ENCODE measurements at places on chromosomes 2 and 18. TPM values are rescaled to one million over a fixed set of nuclear protein-coding genes. Genes with fewer than 3 reads are reported as not detected.

DNA sequence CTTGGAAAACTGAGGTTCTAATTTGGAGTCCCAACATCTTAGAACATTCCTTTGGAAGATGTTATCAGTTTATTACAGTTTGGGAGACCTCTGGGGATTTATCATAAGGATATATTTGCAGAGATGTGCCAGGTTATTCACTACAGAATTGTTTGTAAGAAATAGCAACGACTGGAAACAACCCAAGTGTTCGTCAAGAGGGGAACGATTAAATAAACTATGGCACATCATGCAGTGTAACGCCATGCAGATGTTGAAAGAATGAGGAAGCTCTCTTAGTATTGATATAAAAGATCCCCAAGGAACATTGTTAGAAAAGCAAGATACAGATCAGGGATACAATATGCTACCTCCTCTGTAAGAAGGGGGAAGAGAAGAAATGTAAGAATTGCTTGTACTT, 210.6 kb downstream of the TMEM247 start:
- DNase-seq, result no peak

DNA sequence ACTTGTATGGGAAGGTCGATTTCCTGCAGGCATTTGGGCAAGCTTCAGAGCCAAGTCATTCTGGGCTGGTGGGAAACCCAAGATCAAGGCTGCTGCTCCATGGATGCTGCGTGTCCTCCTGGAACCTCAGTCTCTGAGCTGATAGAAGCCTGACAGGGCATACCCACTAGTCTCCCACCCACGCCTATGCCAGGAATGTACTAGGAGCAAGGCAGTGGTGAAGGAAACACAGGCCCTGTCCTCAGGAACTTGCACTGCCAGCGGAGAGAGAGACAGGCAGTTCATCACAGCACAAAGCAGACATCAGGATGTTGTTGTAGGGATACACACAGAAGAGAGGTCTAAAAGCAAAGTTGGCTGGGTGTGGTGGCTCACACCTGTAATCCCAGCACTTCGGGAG, 84.2 kb downstream of the PLB1 start:
- no peak for DNase-seq

DNA sequence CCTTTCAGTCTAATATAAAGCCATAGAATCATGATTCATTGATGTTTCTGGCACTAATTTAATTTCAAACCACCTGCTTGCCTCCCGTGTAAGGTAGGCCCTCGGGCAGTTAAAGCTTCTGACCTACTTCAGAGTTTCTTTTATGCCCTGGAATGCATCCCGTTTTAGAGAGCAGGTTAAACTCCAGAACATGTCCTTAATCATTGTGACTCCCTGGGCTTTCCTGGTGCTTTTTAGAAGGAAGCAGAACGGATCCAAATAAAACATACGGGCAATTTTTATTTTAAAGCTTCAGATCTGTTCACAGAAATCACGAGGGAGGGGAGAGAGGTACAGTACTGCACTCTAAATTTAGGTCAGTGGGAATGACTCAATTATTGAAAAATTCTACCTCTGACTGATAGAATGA, 134.8 kb downstream of the GCA start:
- no peak for DNase-seq

DNA sequence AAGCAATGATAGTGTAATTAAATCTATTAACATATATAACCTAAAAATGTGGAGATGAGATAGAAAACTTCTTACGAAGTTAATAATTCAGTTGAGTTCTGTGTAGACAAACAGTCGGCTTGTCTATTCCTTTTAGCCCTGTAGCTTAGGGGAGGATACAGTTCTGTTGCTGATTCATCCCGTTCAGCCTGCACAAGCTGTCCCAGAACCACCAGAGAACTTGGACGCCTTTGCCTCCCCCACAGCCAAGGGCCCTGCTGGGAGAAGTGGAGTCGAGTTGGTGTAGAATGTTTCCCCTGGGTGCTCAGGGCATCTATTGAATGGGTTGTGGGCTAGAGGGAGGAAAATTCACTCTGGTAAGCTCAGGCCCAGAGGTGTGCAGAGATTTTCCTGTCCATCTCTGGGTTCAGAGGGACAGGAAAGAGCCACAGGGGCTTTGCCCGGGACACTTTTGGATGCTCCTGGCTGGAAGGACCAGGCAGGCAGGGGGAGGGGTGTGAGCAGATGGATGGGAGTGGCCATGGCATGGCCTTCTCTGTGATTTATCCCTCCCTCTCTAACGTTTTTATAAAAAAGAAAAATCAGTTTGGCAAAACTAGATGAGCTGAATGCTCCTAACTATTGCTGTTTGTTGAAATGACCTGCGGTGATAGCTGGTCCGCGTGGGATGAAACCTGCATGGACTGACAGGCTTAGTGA, 42.8 kb upstream of the GALR1 start:
- DNase-seq, result no peak

DNA sequence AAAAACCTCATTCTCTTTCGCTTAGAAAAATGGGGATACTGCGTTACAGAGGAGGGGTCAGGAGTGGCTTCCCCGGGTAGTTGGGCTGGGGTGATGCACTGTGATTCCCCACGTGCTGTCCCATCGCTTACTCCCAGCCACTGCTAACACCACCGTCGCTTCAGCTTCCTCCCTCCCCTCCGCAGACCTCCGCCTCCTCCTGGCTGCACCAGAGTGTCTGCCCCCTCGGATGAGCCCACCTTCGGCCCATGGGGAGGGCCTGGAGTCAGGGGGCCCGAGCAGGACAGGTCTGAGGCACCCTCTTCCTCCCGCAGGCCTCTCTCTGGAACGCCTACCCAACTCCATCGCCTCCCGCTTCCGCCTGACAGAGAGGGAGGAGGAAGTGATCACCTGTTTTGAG, 59.1 kb upstream of the MCFD2 start:
- DNase-seq, result no peak

DNA sequence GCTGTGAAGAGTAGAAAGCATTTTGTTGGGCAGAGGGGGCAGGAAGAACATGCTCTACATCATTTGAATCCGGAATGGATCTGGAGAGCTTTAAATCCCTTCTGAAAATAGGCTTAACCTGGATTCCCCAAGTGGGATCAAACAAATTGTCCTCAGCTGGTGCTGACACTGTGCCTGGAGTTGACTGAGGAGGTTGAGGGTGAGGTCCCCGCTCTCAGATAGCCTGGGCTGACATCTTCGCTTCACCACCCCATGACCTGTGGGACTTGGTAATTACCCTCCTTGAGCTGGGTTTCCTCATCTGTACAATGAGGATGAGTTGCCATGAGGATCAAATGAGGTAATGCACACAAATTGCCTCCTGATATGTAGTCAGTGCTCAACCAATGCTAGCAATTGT, 117.8 kb upstream of the SMAD2 start:
- no peak for DNase-seq

DNA sequence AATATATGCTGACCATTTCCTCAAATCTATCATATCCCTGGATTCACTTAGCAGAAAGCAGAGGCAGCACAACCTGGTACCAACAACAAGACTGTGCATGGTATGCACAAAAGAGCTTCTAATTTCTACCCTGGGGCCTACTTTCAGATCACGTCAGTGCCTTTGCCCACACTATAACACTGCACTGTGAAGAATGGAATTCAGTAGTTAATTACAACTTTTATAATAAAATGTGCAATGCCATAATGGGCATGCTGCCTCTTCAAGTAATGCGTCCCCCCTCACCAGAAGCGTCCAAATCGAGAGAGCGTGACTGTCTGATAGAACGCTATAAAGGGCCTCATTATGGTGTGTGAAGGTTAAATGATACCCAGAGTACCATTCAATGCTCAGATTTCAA, 328.1 kb upstream of the PKDCC start:
- no peak for DNase-seq

- no peak for DNase-seq
Measured at GRCh38 chr18:23356915-23357601, 96.0 kb upstream of the RIOK3 start.

DNA sequence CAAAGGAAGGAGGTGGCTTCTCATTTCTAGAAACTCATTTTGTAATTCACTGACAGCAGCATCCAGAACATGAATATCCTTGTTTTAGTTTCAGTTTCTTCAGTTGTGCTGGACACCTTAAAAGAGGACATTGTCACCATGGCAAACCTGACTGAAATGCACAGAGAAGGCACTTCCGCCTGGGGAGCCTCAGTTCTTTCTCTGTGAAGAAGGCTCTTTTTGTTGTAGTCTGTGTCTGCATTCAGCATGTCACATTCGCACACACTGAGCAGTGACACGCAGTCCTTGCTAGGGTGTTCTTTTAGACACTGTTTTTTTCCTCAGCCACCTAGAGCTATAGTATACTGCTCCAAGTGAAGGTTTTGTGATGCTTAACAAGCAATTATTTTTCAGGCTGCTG, 9.5 kb upstream of the RPRM start:
- DNase-seq, result no peak

Gene CCDC141
- 3.1 TPM for total RNA-seq

Gene LAMA3
- not detected for total RNA-seq

Gene PROM2
- 0.70 TPM for total RNA-seq

Gene NT5C1B
- total RNA-seq, result not detected

Gene YWHAQ
- 240 TPM for total RNA-seq

Gene GALNT3
- 42.9 TPM for total RNA-seq

Gene CCDC142
- 15.6 TPM for total RNA-seq

Gene RBMS1
- 167 TPM for total RNA-seq

Gene UCN
- 1.6 TPM for total RNA-seq

Gene TPO
- not detected for total RNA-seq

Measured in natural killer cell (primary cell).